ENCODE measurements at places on chromosomes 11 and 22.

DNA sequence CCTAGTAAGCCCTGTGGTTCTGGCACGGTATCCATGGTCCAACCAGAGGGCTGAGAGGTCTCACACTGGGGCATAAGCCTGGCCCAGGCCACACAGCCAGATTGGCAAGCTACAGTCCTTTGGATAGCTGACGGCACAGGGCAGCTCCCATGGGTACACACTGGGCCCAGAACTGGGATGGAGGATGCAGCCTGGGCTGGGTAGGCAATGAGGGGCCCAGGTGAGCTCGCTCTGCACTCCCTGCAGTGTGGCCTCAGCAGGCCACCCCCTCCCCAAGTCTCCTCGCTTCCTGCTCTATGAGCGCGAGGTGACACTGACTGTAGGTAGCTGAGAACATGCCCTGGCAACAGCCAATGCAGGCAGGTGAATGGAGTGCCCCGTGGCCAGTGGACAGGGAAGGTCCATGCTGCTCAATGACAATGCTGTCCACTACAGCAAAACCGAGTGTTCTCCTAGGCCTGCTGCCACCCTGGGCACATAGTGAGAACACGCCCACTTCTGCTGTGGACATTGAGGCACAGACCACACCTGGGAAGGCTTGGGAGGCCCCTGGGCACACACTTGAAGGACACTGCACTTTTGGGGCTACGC, 3.8 kb downstream of the ARVCF start:
- DNase-seq = no peak

DNA sequence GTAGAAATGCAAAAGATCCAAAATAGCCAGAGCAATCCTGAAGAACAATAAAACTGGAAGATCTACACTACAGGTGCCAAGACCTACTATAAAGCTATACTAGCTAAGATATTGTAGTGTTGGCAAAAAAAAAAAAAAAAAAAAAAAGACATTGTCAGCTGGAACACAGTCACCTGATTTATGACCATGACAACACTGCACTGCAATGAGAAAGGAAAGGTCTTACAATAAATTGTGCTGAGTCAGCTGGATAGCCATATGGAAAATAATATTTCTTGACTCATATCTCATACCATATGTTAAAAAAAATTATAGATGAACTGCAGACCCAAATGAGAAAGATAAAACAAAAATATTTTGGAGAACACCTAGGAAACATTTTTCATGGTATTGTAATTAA, 3.1 kb upstream of the PANX3 start:
- no peak for DNase-seq

- DNase-seq = no peak
These were observed 891 bp downstream of the SAMM50 start for GRCh38 chr22:43955883-43956782.

GRCh38 chr11:93225662-93226061, 27.9 kb upstream of the SLC36A4 start:
- DNase-seq = no peak

DNA sequence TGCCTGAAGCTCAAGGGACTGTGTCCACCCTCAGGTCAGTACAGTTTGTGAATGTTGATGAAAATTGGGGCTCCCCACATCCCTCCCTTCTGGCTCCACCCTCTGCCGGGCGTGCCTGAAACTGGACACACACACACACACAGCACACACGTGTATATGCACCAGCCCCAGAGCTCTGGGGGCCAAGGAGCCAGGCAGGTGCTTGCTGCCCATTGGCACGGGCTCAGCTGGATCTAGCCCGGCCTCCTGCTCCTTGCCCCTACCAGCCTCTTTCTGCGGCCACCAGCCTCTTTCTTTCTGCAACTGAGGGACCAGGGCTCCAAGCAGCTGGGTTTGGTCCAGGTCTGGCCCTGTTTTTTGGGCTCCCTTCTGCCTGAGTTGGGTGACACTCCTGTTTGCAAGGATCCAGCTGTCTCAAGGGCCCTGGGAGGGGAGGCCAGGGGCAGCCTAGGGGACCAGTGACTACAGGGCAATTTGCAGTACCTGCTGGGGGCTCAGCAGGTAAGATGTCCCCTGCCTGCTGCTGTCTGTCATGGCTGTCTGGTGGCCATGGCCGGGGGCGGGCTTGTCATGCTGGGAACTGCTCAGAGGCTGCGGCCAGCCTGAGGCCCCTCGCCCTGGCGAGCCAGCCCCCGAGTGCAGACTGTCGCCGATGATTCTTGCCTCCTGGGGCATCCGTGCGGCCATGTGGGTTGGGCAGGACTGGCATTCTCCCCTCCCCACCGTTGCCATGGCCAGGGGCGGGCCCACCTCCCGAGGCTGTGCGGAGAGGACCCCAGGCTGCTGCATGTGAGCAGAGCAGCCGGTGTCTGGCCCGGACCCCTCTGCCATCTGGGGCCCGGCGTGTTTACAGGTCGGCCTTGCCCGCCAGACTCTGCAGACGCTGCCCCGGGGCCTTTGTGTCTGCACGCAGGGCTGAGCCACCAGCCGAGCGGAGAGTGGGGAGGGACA, 51.5 kb upstream of the PPARA start:
- no peak for DNase-seq

DNA sequence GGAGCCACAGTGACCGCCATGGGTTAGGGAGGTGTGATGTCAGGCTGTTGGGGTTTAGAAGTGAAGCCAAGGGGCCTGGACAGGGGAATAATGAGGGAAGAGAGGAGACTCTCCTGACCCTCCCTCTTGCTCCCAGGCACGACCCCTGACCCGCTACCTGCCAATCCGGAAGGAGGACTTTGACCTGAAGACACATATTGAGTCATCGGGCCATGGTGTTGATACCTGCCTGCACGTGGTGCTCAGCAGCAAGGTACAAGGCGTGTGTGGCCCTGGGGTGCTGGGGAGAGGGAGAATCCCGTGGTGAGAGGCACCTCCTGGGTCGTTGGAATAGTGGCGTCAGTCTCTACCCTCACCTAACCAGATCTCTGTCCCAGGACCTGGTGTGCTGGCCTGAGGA, 29.5 kb downstream of the TREH start:
- DNase-seq = no peak

DNA sequence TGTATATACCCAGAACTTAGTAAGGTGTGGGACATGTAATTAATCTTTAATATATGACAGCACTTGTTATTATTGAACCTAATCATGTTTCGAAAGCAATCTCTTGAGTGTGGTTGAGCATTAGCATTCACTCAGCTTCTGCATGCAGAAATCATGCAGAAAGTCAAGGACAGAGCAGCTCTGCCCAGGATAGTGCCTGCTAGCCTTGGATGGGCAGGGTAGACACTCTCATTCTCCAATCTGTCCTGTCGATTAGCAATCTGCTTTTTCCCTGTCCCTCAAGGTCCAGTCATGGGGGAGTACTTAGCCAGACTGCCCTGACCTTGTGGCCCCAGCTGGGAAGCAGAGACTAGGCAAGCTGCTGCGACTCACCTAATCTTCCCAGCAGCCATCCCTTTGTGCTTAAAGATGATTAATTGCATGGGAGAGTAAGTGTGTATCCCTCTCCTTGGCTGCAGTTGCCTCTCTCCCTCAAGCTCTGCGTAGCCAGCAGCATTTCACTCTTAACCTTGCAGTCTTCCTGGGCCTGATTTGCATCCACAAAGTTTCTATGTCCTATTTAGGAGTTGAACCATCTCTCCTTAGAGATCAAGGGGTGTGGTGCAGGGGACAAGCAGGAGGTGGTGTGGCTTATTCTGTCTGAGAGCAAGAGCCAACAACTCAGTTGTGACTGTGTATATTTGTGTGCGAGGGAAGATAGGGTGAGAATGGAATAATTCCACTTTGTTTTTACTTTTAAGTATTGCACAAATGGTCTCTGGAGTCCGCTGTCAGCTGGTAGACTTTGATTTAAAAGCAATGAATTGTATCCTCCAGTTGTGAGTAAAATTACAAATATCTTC, 101.4 kb downstream of the FDX1 start:
- no peak for DNase-seq

- DNase-seq = no peak
These were observed 107.2 kb downstream of the SCN3B start for GRCh38 chr11:123547180-123547579.

- DNase-seq = no peak
These were observed 30.3 kb downstream of the PDE3B start for GRCh38 chr11:14673824-14674405.

DNA sequence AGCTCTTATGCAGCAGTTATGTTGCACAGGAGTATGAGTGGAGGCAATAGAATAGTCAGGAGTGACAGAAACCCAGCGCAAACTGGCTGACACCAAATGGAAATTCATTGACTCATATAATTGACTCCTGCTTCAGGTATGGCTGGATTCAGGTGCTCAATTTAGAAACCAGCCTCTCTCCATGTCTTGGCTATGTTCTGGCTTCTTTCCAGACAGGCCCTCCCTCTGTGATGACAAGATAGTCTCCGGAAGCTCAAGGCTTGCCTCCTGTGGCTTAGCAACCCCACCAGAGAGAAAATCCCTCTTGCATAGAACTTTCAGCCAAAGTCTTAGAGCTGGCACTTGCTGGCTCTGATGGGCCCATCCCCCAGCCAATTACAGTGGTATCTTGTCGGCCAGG, 28.1 kb upstream of the MN1 start:
- no peak for DNase-seq

GRCh38 chr11:83249972-83250593, 36.1 kb downstream of the CCDC90B start:
- no peak for DNase-seq

GRCh38 chr11:3962406-3962840, 107.0 kb downstream of the STIM1 start:
- no peak for DNase-seq

DNA sequence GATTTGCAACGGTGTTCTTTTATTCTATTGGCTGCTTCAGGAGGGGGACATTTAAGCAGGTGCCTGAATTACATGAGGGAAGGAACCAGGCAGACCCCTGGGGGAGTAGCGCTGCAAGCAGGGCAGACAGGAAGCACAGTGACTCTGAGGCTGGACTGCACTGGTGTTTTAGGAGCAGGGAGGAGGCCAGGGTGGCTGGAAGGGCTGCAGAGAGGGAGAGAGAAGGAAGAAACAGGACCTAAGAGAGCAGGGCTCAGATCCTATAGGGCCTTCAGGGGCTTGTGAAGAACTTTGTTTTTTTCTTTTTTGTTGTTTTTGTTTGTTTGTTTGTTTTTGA, 62.5 kb upstream of the SORL1-AS1 start:
- DNase-seq = no peak

DNA sequence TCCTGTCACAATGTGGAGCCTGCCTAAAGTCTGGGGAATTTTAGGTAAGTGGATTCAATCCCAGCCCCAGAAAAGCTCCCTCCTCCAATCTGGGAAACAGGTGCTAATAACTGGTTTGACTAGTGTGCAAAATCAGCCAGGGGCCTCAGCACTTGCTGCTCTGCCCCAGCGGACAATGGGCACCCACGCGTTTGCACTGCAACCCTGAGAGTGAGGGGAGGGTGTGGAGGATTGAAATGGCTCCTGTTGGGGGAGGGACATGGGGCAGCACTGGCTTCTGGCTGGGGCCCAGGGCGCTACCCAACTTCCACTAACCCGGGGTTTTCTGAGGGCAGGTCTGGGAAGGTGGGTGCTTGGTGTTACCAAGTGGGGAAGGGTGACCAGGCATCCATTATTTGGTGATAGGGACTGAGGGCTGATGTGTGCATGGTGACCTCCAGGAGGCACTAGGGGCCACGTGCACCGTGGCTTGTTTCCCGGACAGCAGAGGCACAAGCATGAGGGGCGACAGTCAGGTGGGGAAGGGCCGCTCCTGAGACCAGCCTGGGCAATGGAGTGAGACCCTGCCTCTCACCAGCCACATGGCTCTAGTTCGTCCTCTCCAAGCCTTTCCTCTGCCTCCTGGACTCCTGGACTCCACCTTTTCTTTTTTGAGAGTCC, 4.3 kb upstream of the PNPLA5 start:
- DNase-seq = no peak

Measured in NCI-H1048 (cell line).